T-helper 17 cell (primary cell): ENCODE measurements at places on chromosomes 7 and 10.
A peak's percentile ranks its signal among the peaks of the same experiment; 100 is the strongest.

DNA sequence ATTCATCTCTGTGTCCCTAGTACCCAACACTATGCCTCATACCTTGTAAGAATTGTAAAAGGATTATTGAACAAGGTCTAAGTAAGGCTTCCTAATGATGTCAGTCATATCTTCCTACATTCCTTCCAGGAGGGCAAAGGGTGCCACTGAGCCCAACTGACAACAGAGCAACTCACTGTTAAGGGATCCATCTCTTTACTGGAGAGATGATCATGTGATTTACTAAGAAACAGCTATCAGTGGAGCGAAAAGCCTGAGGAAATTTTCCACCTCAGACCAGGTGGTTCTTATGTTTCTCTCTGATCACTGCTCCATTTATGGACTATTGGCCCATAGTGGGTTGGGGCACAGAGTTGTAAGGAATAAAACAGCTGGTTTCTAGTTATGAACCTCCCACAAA, 38.9 kb upstream of the CNNM1 start:
- H3K27ac ChIP-seq = no peak overlapping the region
- H3K27me3 ChIP-seq = peaks cover 16% of the 10 kb centered on the region
- H3K4me3 ChIP-seq = no peak overlapping the region
- DNase-seq = no peak
- no peaks in the 10 kb centered on the region for H3K4me1 ChIP-seq

DNA sequence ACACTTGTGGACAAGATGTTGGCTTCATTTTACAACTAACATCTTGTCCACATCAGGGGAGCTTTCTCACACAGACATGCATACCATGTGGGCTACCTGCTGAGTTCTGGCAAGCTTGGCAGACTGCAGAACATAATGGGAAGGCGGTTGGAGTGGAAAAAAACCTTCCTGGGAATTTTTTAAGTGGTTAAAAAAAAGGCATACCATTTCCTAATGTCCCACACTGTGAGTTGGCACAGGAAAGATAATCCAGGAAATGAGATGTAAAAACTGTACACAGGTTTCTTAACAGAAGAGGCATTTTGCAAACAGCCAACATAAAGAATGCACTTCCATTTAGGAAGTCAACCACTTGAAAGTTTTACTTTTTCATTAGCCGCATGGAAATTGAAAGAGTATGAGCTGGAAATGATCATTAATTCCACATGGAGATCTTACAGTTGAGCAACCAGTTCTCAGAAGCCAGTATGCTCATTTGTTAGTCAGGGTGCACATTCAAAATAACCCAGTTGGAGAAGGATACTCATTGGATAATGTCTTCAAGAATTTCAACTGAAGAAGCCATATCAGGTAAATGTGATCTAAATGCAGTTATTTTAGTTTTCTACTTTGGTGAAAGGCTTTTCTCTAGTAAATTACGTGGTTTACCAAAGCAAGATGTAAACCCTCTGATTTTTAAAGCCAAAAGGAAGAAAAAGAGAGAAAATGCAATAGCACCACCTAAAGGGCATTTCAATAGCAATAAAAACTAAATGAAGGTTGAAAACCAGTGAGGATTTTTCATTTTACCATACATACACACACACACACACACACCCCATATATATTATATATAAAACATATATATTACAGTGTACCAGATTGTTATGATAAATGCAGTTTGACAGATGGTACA, 194.0 kb downstream of the TAX1BP1 start:
- H3K4me1 ChIP-seq = peaks cover 4% of the 10 kb centered on the region
- H3K4me3 ChIP-seq = no peak overlapping the region
- H3K27ac ChIP-seq = no peak overlapping the region
- no peaks in the 10 kb centered on the region for H3K36me3 ChIP-seq
- no peak for DNase-seq
- no peaks in the 10 kb centered on the region for H3K27me3 ChIP-seq

DNA sequence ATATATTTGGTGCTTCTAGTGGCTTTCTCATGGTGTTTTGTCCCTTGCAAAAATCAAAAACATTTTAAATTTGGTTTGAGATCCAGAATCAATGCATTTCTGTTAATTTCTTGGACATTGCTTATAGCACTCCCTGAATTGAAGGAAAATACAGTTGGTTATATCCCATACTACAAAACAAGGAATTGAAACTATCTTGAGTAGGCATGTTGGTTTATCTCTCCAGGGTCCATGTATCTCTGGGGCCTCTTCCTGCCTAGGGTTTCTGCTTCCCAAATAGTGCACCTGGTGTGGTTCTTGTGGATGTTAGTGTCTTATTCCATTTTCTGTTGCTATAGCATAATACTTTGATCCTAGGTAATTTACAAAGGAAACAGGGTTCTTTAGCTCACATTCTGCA, 212.4 kb downstream of the CAMK1D start:
- no peaks in the 10 kb centered on the region for H3K36me3 ChIP-seq
- H3K27ac ChIP-seq = no peak overlapping the region
- H3K4me3 ChIP-seq = no peak overlapping the region
- DNase-seq = no peak
- H3K4me1 ChIP-seq = peaks cover 22% of the 10 kb centered on the region
- H3K27me3 ChIP-seq = no peaks in the 10 kb centered on the region

GRCh38 chr7:80719261-80719660, 80.8 kb downstream of the CD36 start:
- no peaks in the 10 kb centered on the region for H3K36me3 ChIP-seq
- H3K27me3 ChIP-seq = no peaks in the 10 kb centered on the region
- no peaks in the 10 kb centered on the region for H3K4me1 ChIP-seq
- H3K27ac ChIP-seq = no peak overlapping the region
- DNase-seq = no peak

DNA sequence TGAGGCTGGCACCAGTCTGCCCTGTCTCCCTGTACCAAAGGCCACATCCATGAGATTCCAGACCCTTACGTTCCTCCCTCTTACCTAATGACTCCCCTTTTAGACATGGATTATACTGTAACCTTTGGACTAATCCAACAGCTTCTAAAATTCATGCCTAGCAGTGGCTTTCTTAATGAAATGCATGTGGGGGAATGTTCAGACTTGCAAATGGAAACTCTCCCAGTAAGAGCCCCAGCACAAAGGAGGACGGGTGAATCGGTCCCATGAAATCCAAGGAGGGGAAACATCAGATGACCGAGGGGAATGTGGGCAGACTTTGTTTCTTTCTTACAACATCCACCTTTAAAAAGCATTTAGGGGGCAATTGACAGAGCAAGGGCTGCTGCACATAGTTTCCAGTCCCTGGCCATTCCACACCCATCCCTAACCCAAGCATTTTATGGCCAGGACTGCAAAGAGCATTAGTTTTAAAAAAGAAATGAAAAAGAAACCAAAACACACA, 71.5 kb downstream of the COL13A1 start:
- H3K27me3 ChIP-seq = peaks cover 29% of the 10 kb centered on the region
- no peaks in the 10 kb centered on the region for H3K4me1 ChIP-seq
- no peaks in the 10 kb centered on the region for H3K36me3 ChIP-seq
- DNase-seq = no peak
- no peak overlapping the region for H3K27ac ChIP-seq
- no peak overlapping the region for H3K4me3 ChIP-seq

- peaks cover 2% of the 10 kb centered on the region for H3K36me3 ChIP-seq
- peaks cover 25% of the 10 kb centered on the region for H3K4me1 ChIP-seq
- peaks cover 5% of the 10 kb centered on the region for H3K27me3 ChIP-seq
- no peak overlapping the region for H3K4me3 ChIP-seq
- DNase-seq = no peak
Measured at GRCh38 chr7:39621261-39621660, 2.1 kb upstream of the RALA start.

- H3K4me1 ChIP-seq = peaks cover 32% of the 10 kb centered on the region
- no peak for DNase-seq
- H3K4me3 ChIP-seq = peak overlapping the region; percentile 71
- peaks cover 5% of the 10 kb centered on the region for H3K36me3 ChIP-seq
Measured at GRCh38 chr7:100208911-100209408, 10.8 kb upstream of the PVRIG start.

GRCh38 chr7:76283254-76284159, 19.0 kb upstream of the HSPB1 start:
- H3K4me3 ChIP-seq = peak overlapping the region; percentile 75
- no peak for DNase-seq
- H3K4me1 ChIP-seq = peaks cover 16% of the 10 kb centered on the region
- H3K27ac ChIP-seq = no peak overlapping the region
- H3K36me3 ChIP-seq = peaks cover 8% of the 10 kb centered on the region
- H3K27me3 ChIP-seq = peaks cover 31% of the 10 kb centered on the region

GRCh38 chr7:140544388-140544826, 65.1 kb upstream of the MKRN1 start:
- peaks cover 5% of the 10 kb centered on the region for H3K4me1 ChIP-seq
- no peak overlapping the region for H3K4me3 ChIP-seq
- no peak for DNase-seq
- no peak overlapping the region for H3K27ac ChIP-seq

DNA sequence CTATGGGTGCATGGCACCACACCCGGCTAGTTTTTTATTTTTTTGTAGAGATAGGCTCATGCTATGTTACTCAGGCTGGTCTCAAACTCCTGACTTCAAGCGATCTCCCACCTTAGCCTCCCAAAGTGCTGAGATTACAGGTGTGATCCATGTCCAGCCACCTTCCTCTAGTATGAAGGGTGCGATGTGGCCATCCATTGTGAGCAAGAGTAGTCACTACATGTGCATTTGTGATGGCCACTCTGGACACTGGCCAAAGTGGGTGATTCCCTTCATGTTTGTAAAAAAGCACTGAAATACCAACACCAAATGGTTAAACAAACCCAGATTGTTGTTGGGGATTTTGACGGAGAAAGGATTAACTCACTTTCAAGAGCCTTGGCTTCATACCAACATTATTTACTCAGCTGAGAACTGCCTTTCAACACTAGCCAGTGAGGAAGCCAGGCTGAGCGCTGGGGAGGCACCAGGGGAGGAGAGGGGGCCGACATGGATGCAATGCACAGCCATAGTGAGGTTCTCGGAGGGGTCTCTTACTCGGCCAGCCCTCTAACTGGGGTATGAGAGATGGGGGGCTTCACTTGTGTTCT, 198.1 kb upstream of the LYZL2 start:
- no peaks in the 10 kb centered on the region for H3K36me3 ChIP-seq
- peaks cover 2% of the 10 kb centered on the region for H3K4me1 ChIP-seq
- DNase-seq = no peak
- H3K27me3 ChIP-seq = peaks cover 7% of the 10 kb centered on the region
- no peak overlapping the region for H3K4me3 ChIP-seq
- no peak overlapping the region for H3K27ac ChIP-seq

DNA sequence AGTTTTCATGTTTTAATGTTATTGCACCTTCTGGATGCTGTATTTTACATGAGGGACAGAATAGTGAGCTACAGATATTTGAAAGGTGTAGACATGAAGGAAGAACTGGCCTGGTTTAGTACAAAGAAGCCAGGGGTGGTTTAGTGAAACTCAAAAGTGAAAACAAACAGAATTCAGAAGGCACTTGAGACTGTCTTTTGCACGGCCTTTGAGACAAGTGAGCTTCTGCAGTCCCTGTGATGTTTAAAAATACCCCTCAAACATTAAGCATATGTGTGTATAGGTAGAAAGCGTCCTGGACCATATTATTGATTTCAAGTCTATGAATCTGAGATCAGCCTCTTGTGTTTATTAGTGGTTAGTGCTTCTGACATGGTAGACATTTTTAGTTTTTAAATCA, 118.9 kb downstream of the CDK14 start:
- H3K4me3 ChIP-seq = no peak overlapping the region
- H3K4me1 ChIP-seq = no peaks in the 10 kb centered on the region
- DNase-seq = no peak
- H3K27ac ChIP-seq = no peak overlapping the region
- H3K27me3 ChIP-seq = no peaks in the 10 kb centered on the region

DNA sequence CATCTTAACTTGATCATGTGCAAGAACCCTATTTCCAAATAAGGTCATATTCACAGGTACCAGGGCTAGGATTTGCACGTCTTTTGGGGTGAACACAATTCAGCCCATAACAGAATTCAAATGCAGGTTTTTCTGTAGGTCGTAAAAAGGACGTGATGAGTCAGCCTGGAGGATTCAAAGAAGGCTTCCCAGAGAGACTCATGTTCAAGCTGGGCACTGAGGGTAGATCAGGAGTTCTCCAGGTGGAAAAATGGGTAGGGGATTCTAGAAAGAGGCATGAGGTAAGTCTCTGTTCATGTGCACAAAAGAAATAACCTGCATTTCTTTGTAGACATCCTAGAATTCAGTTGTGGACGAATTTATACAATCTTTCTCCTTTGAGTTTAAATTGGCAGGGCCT, 160.4 kb downstream of the RPS24 start:
- H3K27ac ChIP-seq = no peak overlapping the region
- H3K27me3 ChIP-seq = peaks cover 5% of the 10 kb centered on the region
- no peaks in the 10 kb centered on the region for H3K36me3 ChIP-seq
- peaks cover 3% of the 10 kb centered on the region for H3K4me1 ChIP-seq
- H3K4me3 ChIP-seq = no peak overlapping the region

DNA sequence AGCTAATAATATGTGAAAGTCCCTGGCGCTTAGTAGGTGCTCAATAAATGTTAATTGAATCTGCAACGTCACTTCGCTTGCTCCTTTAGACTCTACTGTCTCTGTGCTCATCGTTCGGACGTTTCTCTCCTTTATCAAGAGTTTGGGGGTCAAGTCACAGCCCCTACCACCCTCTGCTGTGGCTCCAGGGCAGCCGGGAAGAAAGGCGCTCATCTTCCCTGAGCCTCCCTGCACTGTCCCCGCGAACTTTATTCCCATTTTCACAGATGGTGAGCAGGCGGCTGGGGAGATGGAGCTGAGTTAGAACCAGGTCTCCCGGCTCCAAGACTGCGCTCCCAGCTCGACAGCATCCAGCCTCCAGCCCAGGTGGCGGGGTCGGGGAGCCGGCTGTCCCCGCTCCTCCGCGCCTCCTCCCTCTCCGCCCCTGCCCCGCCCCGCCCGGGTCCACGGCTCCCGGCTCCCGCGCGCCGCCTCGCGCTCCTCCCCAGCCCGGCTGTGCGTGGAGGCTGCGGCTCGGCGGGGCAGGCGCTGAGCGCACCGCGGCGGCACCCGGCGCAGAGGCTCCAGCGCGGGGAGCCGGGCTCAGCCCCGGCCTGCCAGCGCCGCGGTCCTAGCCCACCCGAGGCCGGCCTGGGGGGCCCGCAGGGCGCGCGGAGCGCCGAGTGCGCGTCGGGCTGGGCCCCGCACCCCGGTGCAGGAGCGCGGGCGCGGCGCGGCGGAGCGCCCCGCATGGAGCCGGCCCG, at the start of gene CLEC2L:
Gene CLEC2L, plus strand, starts transcription at position 487 of the 743 bp plus-strand sequence. Its CDS starts 243 bp downstream, at position 730.
- peaks cover 4% of the 10 kb centered on the region for H3K36me3 ChIP-seq
- peaks cover 30% of the 10 kb centered on the region for H3K27me3 ChIP-seq
- peak within 1 kb of the TSS; percentile 77 for H3K4me3 ChIP-seq
- peaks cover 12% of the 10 kb centered on the region for H3K4me1 ChIP-seq
- H3K27ac ChIP-seq = no peak within 1 kb of the TSS

DNA sequence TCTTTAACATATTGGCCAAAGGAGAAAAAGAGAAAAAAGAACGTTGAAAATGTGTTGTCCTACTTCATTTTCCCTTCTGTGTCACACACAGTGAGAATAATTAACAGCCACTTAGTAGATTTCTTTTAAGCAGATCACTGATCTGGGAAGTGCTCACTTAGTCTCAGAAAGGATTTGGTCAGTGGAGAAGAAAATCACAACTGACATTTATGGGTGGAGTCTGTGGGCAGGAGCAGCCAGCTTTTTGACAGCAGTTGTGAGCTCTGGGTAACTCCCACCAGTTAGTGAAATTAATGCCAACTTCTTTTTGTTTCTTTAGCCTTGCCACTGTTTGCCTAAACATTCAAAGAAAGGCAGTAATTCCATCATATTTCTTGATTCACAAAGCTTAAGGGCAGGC, 49.7 kb downstream of the CDK14 start:
- H3K36me3 ChIP-seq = no peaks in the 10 kb centered on the region
- H3K27me3 ChIP-seq = no peaks in the 10 kb centered on the region
- no peaks in the 10 kb centered on the region for H3K4me1 ChIP-seq
- no peak for DNase-seq
- H3K27ac ChIP-seq = no peak overlapping the region
- H3K4me3 ChIP-seq = no peak overlapping the region
